ENCODE measurements at places on chromosomes 12 and 14. TPM values are rescaled to one million over a fixed set of nuclear protein-coding genes. Genes with fewer than 3 reads are reported as not detected.

Gene PCED1B
- total RNA-seq, result 0.48 TPM

Gene SP7
- total RNA-seq, result not detected

Gene ADCY4
- 1.7 TPM for total RNA-seq

Gene PHETA1
- total RNA-seq, result 6.8 TPM

Gene MMP17
- total RNA-seq, result 4.0 TPM

Gene DAO
- total RNA-seq, result not detected

Gene FAM90A1
- under 0.01 TPM for total RNA-seq
